ENCODE measurements at places on chromosomes 7 and 10.
A peak's percentile ranks its signal among the peaks of the same experiment; 100 is the strongest.

GRCh38 chr7:36521911-36522310, 132.2 kb downstream of the ANLN start:
- no peak overlapping the region for H3K27ac ChIP-seq
- H3K36me3 ChIP-seq, result no peaks in the 10 kb centered on the region
- no peaks in the 10 kb centered on the region for H3K4me1 ChIP-seq
- no peaks in the 10 kb centered on the region for H3K27me3 ChIP-seq

GRCh38 chr7:36215457-36215765, 62.4 kb downstream of the EEPD1 start:
- H3K4me3 ChIP-seq, result no peak overlapping the region
- peaks cover 31% of the 10 kb centered on the region for H3K4me1 ChIP-seq
- peak overlapping the region; percentile 90 for H3K27ac ChIP-seq
- DNase-seq, result no peak
- no peaks in the 10 kb centered on the region for H3K36me3 ChIP-seq
- no peaks in the 10 kb centered on the region for H3K27me3 ChIP-seq

- H3K27me3 ChIP-seq, result no peaks in the 10 kb centered on the region
- no peak for DNase-seq
- no peaks in the 10 kb centered on the region for H3K36me3 ChIP-seq
Measured at GRCh38 chr10:102247734-102248133, 2.4 kb downstream of the GBF1 start.

- H3K4me3 ChIP-seq, result no peak overlapping the region
- no peaks in the 10 kb centered on the region for H3K27me3 ChIP-seq
- H3K27ac ChIP-seq, result no peak overlapping the region
- peak; percentile 52 for DNase-seq
- no peaks in the 10 kb centered on the region for H3K36me3 ChIP-seq
- H3K4me1 ChIP-seq, result no peaks in the 10 kb centered on the region
Measured at GRCh38 chr10:70761031-70761601, 24.1 kb downstream of the TBATA start.
